Activated naive CD8-positive, alpha-beta T cell treated with anti-CD3 and anti-CD28 coated beads, Interleukin-2, amount 10 ng/mL, durations not matched to agents 7 days and 5 days (primary cell): ENCODE measurements at places on chromosomes 3 and 15. TPM values are rescaled to one million over a fixed set of nuclear protein-coding genes. Genes with fewer than 3 reads are reported as not detected.

DNA sequence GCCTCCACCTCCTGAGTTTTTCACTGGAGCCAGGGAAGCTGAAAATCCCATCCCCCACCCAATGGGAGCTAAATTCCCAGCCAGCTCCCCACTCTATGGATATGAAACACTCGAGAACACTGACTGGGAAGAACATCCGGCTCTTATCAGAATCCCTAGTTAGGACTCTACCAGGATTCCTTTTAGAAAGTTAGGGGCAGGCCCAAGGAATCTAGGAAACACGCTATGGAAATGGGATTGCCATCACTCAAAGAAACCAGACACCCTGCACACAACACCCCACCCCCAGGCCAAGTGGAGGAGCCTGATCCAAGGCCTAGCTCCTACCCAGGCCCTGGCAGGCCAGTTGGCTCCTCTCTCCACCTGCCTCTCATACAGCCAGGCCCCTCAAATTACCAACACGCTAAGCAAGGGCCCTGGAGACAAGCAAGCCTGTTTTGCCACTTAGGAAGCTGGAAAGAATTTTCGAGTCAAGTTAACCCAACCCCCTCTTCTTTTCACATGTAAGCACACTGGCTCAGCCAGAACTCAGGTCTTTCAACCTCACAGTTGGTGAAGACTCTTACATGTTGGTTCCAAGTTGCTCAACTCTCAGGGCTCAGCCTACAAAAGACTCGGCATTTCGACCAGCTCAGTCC, 75.5 kb downstream of the RBPMS2 start:
- DNase-seq: no peak
- no peaks in the 10 kb centered on the region for H3K27me3 ChIP-seq
- peak overlapping the region; percentile 87 for H3K4me3 ChIP-seq
- H3K27ac ChIP-seq: no peak overlapping the region
- H3K36me3 ChIP-seq: peaks cover 18% of the 10 kb centered on the region
- H3K4me1 ChIP-seq: peaks cover 57% of the 10 kb centered on the region

GRCh38 chr3:128112357-128112968, 11.1 kb downstream of the RUVBL1 start:
- no peaks in the 10 kb centered on the region for H3K27me3 ChIP-seq
- H3K27ac ChIP-seq: peak overlapping the region; percentile 94
- no peak for DNase-seq
- peaks cover 34% of the 10 kb centered on the region for H3K36me3 ChIP-seq
- H3K4me1 ChIP-seq: peaks cover 27% of the 10 kb centered on the region

DNA sequence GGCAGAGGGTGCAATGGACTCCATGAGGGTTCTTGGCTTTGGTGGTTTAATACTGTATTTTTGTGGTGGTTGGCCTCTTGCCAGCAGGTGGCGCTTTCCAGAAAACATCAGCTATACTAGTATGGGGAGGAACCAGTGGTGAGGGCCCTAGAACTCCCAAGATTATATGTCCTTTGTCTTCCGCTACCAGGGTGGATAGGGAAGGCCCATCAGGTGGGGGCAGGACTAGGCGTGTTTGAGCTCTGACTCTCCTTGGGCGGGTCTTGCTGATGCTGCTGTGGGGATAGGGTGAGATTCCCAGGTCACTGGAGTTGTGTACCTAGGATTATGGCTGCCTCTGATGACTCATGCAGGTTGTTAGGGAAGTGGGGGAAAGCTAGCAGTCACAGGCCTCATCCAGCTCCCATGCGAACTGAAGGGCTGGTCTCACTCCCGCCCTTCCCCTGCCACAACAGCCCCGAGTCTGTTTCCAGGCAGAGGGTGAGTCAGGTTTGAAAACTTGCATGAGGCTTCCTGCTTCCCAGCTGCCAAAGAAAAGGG, 357.7 kb downstream of the OTOL1 start:
- H3K4me3 ChIP-seq: no peak overlapping the region
- no peak overlapping the region for H3K27ac ChIP-seq
- no peaks in the 10 kb centered on the region for H3K36me3 ChIP-seq
- peak; percentile 28 for DNase-seq
- no peaks in the 10 kb centered on the region for H3K27me3 ChIP-seq

- no peak overlapping the region for H3K4me3 ChIP-seq
- no peak overlapping the region for H3K27ac ChIP-seq
- H3K27me3 ChIP-seq: no peaks in the 10 kb centered on the region
- H3K4me1 ChIP-seq: no peaks in the 10 kb centered on the region
Observed at GRCh38 chr3:176794406-176794805, 402.9 kb downstream of the TBL1XR1 start.

GRCh38 chr3:137110392-137110996, 152.7 kb downstream of the IL20RB start:
- H3K4me3 ChIP-seq: no peak overlapping the region
- no peak for DNase-seq
- H3K27ac ChIP-seq: no peak overlapping the region
- H3K4me1 ChIP-seq: no peaks in the 10 kb centered on the region

DNA sequence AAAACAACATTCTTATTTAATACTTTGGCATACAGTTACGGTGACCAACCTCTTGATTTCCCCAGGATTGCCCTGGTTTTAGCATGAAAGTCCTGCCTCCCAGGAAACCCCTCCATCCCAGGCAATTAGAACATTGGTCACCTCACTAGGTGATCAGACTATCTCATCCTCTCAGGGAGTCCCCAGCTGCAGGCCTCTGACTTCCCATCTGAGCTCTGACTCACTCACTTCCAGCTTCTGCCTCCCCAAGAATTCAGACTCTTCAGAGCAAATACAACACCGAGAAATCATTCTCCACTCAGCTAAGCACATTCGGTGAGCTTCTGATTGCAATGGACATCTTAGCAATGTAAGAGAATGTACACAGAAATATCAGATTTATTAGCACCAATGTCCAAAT, 92.4 kb upstream of the HES1 start:
- H3K36me3 ChIP-seq: no peaks in the 10 kb centered on the region
- no peak overlapping the region for H3K4me3 ChIP-seq
- peaks cover 8% of the 10 kb centered on the region for H3K27me3 ChIP-seq
- peaks cover 2% of the 10 kb centered on the region for H3K4me1 ChIP-seq
- no peak for DNase-seq
- H3K27ac ChIP-seq: no peak overlapping the region

DNA sequence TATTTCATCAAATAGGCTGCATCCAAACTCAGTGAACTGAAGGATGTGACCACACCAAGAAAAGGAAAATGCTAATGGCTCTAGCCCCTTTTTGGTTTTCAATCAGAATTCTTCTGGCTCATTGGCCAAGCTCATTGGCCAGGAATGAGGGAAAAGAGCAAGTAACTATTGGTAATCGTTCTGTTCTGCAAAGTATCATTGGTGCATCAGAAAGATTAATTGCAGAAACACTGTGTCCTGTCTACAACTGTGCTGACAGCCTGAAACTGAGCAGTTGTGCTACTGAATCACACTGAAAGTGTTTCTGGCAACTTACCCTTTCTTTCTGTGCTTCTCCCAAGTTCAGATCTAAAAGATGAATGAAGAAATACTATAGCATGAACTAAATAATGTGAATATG, 116.4 kb upstream of the ROBO2 start:
- H3K36me3 ChIP-seq: no peaks in the 10 kb centered on the region
- no peaks in the 10 kb centered on the region for H3K4me1 ChIP-seq
- no peak overlapping the region for H3K27ac ChIP-seq
- no peak overlapping the region for H3K4me3 ChIP-seq

DNA sequence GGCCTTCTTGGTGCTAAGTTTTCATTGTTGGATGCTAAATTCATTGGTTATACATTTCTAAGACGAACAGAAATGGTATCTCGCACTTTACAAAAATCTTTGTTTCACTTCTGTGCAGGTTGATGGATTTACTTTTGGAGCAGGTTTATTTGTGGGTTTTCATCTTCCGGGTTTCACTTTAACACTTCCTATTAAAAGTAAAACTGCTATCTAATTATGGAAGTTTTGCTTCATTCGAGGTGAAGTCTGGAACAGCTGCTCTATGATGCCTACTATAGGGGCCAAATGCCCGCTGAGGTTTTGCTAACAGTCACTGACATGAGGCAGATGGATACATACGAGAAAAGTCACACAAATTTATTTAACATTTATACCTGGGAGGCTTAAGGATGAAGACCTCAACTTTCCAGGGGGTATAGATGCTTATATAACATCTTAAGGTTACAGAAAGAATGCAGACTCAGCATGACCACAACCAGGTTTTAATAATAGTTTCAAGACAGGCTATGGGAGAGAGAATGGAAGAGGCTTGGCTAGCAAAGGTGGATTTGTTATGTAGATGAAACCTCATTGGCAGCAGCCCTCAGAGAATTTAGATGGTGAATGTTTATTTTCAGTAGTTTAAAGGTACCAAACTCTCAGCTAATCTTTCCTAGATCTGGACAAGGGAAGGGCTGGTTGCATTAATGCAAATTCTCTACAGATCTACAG, 54.2 kb downstream of the OSTN start:
- peaks cover 1% of the 10 kb centered on the region for H3K27me3 ChIP-seq
- no peaks in the 10 kb centered on the region for H3K36me3 ChIP-seq
- no peak overlapping the region for H3K4me3 ChIP-seq
- no peak overlapping the region for H3K27ac ChIP-seq
- H3K4me1 ChIP-seq: peaks cover 3% of the 10 kb centered on the region

DNA sequence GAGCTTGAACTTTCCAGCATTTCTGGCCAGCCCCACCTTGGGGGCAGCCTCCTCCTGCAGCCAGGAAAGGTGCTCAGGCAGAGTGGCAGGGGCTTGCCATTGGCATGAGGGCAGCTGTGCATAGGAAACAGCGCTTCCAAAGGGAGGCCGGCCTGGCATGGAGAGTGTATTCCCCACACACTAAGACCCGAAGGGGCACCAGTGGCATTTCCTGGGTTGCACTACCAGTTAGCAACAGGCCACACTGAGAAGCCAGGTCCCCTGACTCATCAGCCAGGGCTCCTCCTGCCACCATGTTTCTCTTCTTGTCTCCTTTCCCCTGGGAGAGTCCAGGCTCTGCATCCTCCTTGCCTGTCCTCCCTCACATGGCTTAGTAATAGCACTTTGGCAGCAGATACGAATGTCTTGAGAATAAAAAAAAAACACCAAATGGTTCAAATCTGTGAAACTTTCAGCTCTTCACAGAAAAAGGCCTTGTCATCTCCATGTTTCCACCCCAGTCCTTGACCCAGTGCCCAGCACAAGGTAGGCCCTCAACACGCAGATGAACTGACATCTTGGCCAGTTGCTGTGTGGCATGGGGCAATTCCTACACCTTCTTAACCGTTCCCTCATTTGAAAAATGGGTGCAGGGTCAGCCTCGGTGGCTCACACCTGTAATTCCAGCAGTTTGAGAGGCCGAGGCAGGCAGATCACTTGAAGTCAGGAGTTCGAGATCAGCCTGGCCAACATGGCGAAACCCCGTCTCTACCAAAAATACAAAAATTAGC, 180.4 kb downstream of the SMAD6 start:
- H3K27ac ChIP-seq: no peak overlapping the region
- no peaks in the 10 kb centered on the region for H3K36me3 ChIP-seq
- DNase-seq: peak; percentile 9
- H3K4me1 ChIP-seq: no peaks in the 10 kb centered on the region
- no peak overlapping the region for H3K4me3 ChIP-seq

GRCh38 chr3:71428841-71429596, 154.5 kb downstream of the FOXP1 start:
- peak overlapping the region; percentile 75 for H3K4me3 ChIP-seq
- H3K27me3 ChIP-seq: no peaks in the 10 kb centered on the region
- peak overlapping the region; percentile 85 for H3K27ac ChIP-seq
- no peak for DNase-seq
- peaks cover 82% of the 10 kb centered on the region for H3K4me1 ChIP-seq
- peaks cover 21% of the 10 kb centered on the region for H3K36me3 ChIP-seq

FRMD5 gene
- not detected for total RNA-seq

FBXW12 gene
- total RNA-seq: not detected

NAALADL2 gene
- total RNA-seq: not detected

ST3GAL6 gene
- total RNA-seq: 0.69 TPM

NECTIN3 gene
- 10.6 TPM for total RNA-seq
